ENCODE measurements at places on chromosomes 5 and 9. TPM values are rescaled to one million over a fixed set of nuclear protein-coding genes. Genes with fewer than 3 reads are reported as not detected.
A peak's percentile ranks its signal among the peaks of the same experiment; 100 is the strongest.

DNA sequence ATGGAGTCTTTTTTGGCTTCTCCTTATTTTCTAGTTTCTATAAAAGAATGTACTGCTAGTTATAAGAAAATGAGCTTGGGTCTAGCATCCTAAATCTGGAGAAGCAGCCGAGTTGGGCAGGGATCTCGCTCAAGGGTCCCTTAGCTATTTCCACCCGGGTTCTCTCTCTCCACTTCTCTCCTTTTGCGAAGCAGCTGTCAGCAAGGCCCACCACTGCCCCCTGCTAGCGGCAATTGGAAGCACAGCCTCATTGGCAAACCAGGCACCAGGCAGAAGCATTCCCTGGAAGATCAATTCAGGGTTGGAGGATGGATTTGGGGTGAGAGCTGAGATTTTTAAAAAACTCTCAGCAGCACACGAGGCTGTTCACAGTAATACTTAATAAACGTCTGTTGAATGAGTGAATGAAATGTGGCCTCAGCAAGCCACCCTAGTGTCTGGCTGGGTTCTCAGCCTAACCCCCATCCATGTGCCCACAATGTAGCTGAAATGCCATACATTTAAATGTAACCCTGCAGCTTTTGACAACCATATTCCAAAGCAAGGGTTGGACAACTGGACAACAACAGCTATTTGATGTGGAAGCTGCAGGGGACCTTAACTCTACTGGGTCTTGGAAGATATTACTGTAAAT, 34.6 kb upstream of the TNIP1 start:
- DNase-seq, result peak; percentile 66

DNA sequence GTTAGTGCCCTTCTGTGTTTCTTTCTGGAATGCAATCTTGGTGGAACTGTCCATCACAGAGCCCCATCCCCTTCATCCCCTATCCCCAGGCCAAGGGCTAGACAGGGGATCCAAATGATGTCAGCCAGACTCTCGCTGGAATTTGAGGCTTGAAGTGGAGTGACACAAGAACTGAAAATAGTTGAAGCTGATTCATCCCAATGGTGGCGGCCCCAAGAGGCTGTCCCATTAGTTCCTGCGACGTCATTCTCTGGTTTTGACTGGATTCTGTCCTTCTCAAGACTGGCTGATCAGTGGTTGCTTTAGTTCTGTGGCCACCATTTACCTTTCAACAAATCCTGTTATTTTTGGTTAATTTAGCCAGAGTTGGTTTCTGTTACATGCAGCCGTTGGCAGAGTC, 59.9 kb downstream of the SUB1 start:
- no peak for DNase-seq

RANBP17 gene
- not detected for total RNA-seq

ICE1 gene
- total RNA-seq, result 53.3 TPM

NMUR2 gene
- not detected for total RNA-seq
